ENCODE measurements at places on chromosomes 16 and 17.

DNA sequence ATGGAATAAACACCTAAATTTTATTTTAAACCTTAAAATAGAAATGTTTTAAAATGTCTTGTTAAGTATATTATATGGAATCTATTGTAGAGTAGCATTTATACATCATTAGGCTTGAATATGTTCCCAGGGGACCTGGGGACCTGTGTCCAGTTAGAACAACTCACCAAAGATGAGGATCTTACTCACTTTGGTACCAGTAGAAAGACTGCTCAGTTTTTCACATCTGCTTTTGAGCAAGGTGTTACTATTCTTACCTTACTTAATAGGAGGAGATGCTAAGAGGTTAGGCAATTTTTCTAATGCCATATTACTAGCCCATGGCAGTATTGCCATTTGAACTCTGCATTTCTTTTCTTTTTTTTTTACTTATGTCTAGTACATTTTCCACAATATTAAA, 14.7 kb downstream of the STXBP4 start:
- DNase-seq: no peak

GRCh38 chr17:77089124-77089490, 51.7 kb upstream of the SEC14L1 start:
- DNase-seq: no peak

GRCh38 chr17:7852919-7853690, 1.8 kb upstream of the TMEM88 start:
- DNase-seq: no peak

- no peak for DNase-seq
These were observed 34.2 kb upstream of the IRX3 start for GRCh38 chr16:54320697-54321340.

DNA sequence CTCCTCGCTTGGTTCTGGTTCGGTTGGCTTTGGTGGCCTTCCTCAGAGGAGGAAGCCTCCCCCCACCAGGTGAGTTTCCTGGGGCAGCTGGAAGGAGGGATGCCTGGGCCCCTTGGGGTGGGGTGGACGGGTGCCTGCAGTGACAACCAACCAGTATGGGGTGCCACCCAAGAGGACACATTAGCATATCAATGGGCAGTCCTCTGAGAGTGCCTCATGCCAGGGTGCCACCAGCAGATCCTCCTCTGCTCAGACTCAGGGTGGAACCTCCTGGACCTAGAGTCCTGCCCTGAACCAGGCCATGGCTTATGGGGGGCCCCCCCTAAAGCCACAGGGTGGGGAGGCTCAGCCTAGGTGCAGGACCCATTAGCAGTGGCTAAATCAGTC, 2.7 kb downstream of the PPP1R1B start:
- no peak for DNase-seq

DNA sequence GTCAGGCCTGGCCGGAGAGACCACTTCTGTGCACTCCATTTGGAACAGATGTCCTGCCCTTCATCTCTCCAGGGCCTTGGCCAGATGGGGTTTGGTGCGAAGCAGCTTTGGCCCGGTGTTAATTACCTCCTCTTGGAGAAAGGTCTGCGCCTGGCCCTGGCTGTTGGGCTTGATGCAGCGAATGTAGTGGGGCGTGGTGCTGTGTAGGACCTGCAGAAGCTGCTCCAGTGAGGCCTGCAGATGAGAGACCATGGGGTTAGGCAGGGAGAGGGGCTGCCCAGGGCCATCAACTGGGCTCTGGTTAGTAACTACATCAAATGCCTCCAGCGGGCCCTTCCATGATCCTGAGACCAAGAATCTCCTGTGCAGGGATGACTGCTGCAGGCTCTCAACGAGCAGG, 18.7 kb downstream of the ZNHIT3 start:
- no peak for DNase-seq

- no peak for DNase-seq
These were observed 31.8 kb upstream of the ABCC3 start for GRCh38 chr17:50602836-50603235.

DNA sequence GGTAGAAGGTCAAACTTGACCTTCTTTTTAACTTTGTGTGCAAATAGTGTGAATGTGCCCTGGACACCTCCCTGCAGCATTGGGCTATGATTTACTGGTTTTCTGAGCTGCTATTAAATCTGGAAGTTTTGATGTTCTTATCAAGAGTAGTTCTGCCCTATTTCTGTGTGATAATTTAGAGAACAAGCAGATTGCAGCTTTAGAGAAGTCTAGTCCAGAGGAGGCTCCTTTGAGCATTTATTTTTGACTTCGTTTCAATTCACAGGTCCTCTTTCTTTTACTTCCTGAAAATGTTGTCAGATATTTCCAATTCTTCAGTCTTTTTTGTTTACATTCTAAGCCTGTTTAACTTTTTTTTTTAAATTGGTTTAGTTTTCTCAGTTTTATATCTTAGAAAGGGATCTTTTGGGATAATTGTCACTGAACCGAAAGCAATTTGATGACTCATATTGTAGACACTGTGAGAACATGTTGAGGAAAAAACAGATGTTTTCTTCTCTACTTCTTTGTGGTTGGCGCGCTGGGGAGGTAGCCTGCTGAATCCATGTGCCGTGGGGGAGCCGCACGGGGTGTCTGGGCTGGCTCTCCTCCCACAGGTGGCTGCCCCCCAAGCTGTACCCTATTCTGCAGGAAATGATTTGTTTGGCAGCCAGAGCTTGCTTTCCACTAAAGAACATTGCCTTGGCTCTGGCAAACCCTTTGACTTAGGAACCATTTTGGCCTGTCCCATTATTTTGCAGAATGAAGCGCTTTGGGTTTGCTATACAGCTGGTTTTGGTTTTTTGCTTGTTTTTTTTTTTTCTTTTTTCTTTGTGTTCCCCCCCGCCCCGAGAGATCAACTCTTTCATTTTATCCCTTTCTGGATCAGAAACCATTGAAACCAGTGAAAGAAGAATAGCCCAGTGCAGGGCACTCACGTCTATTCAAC, 53.4 kb downstream of the MFSD11 start:
- DNase-seq: peak; percentile 5

GRCh38 chr17:82065193-82065637, 389 bp downstream of the DUS1L start:
- no peak for DNase-seq

DNA sequence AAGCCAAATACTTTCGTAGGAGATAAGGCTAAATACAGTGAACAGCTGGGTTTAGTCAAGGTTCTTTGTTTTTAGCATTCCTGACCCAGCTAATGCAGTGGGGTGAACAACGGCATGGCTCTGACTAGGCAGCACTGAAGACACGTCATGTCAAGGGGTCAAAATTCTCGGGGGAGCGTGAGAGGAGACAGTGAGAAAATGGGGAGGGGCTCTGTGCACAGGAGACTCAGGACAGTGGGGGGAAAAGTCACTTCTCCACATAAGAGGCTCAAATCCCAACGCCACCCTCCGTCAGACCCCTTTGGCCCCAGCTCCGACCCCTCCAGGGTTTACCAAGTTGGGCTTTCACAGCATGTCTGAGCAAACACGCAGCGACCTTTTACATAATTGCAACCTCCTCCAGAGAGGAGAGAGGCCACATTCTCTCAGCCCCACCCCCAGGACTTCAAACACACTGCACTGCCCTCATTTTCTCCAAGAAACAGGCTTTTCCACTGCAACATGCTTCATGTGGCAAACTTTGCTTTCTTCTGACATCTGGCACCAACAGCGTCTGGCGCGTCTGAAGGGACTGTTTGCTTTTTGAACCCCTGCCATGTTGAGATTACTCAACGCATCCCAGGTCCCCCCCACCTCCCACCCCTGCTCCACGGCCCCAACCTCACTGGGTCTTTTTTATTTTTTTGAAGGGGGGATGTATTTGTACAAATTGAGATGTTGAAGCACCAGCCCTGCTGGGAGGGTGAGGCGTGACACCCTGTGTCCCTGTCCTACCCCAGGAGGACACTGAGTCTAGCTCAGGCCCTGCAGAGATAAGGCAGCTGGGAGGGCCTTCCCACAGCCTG, 30.0 kb downstream of the AXIN2 start:
- DNase-seq: no peak

DNA sequence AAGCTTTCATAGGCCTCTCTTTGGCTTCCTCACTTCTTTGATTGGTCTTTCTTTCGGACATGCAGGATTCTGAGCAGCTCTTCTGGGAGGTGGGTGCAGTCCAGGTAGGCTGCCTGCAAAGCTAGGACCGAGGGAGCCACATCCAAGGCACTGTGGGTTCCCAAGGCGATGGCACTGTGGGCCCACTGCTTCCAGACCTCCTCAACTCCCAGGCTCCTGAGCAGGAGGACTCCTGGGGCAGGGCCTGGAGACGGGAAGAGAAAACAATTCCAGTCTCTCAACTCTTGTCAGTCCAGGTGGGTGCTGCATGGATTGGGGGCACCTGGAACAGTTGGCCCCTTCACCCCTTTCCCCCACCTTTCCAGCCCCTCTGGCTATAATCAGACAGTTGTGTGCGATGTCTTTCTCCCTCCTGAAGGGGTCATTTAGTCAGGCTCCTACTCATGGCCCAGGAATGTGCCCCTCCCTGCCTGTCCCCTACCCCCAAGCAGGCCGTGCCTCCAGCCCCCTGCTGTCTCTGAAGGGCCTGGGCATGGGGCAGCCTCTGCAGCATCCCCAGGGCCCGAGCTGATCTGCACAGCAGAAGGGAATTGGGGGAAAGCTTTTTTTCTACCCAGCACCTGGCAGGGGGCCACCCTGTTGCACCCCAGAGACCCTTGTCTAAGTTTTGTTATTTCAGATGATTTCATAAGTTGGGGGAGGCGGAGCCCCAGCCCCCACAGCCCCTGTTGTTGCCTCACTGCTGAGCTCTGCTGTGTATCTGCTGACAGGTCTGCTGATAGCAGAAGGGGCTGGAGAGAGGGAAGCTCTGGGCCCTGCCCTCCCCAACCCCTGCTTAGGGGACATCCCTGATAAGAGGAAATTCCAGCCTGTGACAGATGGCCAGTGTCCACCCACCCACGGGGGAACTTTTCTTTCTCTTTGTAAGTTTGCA, 330.3 kb downstream of the SEC14L1 start:
- DNase-seq: no peak

DNA sequence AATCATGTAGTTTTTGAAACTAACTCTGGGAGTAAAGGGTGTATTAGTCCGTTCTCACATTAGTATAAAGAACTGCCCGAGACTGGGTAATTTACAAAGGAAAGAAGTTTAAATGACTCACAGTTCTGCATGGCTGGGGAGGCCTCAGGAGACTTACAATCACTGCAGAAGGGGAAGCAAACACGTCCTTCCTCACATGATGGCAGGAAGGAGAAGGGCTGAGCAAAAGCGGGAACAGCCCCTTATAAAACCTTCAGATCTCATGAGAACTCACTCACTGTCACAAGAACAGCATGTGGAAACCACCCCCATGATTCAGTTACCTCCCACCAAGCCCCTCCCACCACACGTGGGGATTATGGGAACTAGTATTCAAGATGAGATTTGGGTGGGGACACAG, 256.5 kb upstream of the TNRC6C start:
- no peak for DNase-seq

- no peak for DNase-seq
These were observed 543 bp downstream of the TMUB2 start for GRCh38 chr17:44187131-44187899.

DNA sequence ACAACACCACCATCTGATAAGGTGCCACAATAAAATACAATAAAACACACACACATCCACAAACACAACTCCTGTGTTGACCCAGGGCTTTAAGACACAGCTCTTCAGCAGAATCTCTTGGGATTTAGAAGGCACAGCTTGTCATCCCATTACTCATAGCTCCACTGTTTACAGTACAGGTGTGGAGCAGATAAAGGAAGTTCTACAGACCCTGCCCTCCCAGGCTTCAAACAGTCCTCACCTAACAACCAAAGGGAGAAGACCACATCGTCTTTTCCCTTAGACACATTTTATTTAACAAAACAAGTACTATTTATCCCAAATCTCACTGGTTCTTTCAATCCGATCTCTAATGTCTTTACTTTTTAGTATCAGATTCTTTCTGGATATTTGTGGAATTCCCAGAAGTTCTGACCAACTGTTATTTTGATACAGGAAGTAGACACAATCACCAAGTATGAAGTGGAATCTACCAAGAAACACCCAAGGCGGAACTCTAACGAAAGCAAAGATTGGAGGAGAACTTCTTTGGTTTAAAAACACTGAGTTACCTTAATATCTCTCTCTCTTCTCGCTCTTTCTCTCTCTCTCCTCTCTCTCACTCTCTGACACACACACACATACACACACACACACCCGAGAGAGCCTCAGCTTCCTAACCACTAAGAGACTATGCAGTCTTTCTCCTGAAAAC, 46.1 kb downstream of the CYTH1 start:
- no peak for DNase-seq

- no peak for DNase-seq
These were observed 9.5 kb upstream of the PCTP start for GRCh38 chr17:55741356-55741700.

GRCh38 chr16:73216932-73217331, 169.0 kb upstream of the ZFHX3 start:
- DNase-seq: no peak

DNA sequence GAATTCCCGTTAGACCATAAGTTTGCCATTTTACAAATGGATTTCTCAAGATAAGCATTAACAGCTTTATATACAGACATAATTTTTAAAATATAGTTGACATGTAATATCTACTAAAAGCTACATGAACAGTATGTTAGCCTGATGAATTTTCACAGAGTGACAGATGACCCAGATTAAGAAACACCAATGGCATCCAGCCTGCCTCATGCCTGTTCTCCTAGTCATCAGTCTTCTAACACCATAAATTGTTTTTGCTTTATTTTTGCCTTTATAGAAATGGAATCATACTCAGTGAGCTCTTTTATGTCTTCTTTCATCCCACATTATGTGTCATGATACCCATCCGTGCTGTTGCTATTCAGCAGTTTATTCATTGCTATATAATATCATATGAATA, 80.0 kb downstream of the ATF7IP2 start:
- DNase-seq: no peak

- peak; percentile 87 for DNase-seq
These were observed at the start of gene SPAG5 for GRCh38 chr17:28598799-28599310. SPAG5 (minus strand) TSS chr17:28599025; CDS start chr17:28598946, 79 bp downstream.

- DNase-seq: no peak
These were observed 343.2 kb upstream of the MAF start for GRCh38 chr16:79943736-79944135.

- no peak for DNase-seq
These were observed 83.8 kb upstream of the CCL2 start for GRCh38 chr17:34171245-34171818.

GRCh38 chr16:27449434-27450195, 47.6 kb downstream of the IL21R start:
- DNase-seq: peak; percentile 54

DNA sequence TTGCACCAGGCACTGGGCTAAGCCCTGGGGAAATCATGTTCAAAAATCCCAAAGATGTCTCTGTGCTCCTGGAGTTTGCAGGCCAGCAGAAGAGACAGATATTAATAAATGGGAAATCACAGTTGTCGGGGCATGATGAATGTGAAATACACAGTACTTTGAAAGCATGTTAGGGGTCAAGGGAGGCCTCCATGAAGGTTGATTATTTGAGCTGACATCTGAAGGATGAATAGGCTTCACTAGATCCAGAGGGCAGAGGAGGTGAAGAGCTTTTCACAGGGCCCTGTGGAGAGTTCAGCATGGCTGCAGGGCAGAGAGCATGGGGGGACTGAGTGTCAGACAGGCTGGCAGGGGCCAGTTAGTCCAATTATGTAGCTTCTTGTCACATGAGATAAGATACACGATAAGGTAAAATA, 2.6 kb downstream of the ANKRD40CL start:
- DNase-seq: no peak
